ENCODE measurements at places on chromosomes 7 and 10.

- DNase-seq = no peak
Measured at GRCh38 chr10:48231699-48232315, 42.7 kb downstream of the FRMPD2 start.

DNA sequence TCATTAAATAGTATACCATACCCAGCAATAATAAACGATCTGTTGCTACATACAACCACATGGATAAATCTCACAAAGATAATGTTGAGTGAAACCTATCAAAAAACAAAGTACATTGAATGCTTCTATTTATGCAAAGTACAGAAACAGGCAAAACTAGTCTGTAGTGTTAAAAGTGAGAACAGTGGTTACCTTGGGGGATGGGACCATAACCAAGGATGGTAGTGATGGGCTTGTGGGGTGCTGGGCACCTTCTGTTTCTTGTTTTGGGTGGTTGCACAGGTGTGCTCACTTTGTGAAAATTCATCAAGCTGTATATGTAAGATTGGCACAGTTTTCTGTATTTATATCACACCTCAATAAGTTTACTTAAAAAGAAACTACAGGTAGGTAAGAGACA lies 105.7 kb downstream of the ATE1 start:
- no peak for DNase-seq

- DNase-seq = no peak
Measured at GRCh38 chr10:102602272-102603045, 41.8 kb upstream of the TRIM8 start.

DNA sequence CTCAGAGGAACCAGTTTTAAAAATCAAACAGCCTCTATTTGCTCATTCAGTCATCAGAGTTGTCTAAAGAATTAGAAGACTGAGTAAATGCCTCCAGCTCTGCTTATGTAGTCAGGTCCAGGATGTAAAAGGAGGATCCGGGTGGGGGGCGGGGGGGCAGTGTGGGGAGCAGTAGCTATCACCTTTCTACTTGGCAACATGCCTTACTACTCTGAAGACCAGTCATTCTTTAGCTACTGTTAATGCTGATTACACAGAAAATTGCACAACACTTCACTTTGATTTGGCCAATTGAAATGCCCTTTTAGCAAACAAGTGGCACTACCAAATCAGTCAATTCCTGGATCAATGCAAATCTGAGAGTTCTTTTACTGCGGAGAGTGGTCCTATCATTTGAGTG lies 164.2 kb downstream of the NXPH1 start:
- no peak for DNase-seq

DNA sequence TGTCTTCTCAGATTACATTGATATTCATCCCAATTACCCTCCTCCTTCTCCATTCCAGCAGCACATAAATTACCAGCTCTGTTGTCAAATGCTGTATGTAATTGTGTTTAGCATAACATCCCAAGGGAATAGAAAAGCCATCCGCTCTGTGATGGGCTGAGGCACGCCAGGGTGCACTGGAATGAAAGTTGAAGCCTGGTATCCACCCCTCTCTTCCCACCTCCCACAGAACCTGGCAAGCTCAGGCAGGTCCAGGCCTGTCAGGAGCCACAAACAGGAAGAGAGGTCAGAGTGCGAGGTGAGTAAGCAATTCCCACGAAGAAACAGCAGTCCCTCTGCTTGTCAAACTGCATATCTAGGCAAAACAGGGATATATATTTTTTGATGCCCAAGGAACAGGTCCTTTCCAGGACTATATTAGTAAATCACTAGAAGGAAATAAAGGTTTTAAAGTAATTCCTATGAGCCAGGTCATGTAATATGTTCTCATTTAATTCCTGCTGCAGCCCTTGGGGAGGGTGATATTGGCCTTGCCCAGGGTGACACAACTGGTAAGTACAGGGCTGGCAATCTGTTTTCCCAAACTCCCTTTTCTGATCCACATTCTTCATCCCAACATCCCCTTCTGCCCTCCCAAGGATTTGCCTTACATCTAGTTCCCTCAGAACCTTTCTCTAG lies 155.6 kb upstream of the GHITM start:
- DNase-seq = no peak

GRCh38 chr7:20799566-20800366 lies 13.1 kb upstream of the SP8 start:
- no peak for DNase-seq

DNA sequence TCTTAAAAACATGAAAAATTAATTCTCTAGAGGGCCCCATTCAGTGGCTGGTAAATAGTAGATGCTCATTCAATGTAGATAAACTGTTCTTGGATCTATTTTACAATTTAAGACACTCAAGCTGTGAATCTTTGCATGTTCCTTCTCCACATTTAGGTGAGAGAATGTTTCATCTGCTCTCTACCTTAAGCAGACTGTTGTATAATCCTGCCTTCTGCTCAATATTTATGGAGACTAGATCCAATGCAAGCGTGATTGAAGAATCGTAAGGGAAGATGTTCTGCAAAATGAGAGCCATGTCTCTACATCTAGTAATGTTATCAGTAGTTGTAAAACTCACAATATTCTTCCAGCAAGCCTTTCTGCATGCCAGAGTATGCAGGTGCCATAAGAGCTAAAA lies 115.0 kb upstream of the TEX47 start:
- DNase-seq = no peak

All from GDM1 (cell line).